Stimulated activated CD8-positive, alpha-beta memory T cell treated with anti-CD3 and anti-CD28 coated beads, Interleukin-7, amount 100 ng/mL, for 24 hours (primary cell): ENCODE measurements at places on chromosomes 5 and 9.

DNA sequence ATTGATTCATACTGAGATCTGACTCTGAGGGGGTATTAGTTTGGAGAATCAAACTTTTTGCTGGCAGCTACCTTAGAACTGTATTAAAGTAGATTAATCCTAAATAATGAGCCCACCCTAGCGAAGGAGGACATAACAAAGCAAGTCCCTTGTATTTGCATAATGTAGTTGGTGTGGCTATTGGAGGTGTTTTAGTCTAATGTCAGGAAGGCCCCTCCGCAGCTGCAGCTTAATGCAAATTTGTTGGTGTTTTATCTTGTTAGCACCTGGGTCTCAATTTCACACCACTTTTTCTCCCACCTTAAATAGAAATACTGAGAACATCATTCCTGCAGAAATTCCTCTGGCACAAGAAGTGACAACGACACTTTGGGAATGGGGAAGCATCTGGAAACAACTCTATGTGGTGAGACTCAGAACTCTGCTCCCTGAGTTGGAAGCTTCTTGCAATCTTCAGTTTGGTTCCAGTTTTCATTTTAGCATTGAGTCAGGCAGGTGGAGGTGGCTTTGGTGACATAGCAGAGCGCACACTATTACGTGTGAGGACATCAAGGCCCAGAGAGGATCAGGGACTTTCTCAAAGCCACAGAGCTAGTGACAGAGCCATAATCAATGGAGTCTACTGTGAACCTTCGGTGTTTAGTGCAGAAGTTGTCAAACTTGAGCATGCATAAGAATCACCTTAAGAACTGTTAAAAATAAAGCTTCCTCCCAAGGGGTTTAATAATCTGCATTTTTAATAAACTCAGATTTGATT is 33.9 kb downstream of the DOCK2 start:
- no peak for DNase-seq

DNA sequence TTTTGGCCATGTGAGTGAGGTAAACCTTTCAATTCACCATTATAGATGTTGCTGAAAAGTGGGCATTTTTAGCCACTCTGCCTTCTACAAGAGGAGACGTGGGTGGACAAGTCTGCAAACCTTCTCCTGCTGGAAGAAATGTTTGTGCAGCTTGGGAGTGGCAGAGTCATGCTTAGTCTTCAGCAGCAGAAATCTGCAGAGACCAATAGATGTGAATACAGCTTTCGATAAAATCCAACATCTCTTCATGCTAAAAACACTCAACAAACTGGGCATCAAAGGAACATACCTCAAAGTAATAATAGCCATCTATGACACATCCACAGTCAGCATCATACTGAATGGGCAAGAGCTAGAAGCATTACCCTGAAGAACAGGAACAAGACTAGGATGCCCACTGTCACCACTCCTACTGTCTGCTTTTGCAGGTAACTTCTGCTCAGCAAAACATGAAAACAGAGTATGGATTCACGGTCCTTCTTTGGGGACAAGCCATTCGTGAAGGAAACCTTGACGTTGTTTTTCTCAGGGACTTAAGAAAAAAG is 91.3 kb downstream of the RALGPS1 start:
- DNase-seq, result no peak

DNA sequence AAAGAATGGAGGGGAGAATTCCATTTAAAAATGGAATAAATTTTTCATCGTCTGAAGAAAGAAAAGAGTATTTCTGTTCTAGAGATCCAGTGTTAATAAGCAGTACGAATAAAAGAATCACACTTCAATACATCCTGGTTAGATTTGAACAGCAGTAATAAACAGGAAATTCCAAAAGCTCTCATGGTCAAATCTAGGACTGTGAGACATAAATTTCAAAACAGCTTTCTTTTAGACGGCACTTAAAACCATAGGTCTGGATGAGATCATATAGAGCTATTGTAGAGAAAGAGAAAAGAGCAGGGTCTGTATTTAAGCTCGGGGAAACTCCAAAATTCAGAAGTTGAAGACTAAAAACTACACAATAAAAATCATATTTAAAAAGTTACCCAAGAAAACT is 1006.9 kb upstream of the CTNND2 start:
- no peak for DNase-seq

- no peak for DNase-seq
Measured at GRCh38 chr5:55450050-55450765, 84.6 kb downstream of the PLPP1 start.

DNA sequence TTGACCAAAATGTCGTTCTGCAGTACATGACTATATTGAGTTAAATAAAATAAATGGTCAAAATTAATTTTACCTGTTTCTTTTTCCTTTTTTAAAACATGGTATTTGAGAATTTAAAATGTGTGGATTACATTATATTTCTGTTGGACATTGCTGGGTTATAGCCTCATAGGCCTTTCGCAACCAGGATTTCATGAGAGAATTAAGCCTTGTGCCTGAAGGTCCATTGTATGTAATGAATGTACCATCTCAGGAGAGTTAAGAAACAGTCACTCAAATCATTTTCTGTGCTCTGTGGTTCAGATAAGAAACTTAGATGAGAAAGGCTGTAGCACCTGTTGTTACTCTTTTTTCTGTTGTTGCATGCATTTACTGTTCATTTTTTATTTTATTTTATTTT is 103.5 kb downstream of the ANGPTL2 start:
- DNase-seq, result no peak

GRCh38 chr5:125461641-125462072 is 715.2 kb upstream of the ZNF608 start:
- no peak for DNase-seq

GRCh38 chr9:97527626-97528528 is 26.4 kb downstream of the TMOD1 start:
- no peak for DNase-seq

DNA sequence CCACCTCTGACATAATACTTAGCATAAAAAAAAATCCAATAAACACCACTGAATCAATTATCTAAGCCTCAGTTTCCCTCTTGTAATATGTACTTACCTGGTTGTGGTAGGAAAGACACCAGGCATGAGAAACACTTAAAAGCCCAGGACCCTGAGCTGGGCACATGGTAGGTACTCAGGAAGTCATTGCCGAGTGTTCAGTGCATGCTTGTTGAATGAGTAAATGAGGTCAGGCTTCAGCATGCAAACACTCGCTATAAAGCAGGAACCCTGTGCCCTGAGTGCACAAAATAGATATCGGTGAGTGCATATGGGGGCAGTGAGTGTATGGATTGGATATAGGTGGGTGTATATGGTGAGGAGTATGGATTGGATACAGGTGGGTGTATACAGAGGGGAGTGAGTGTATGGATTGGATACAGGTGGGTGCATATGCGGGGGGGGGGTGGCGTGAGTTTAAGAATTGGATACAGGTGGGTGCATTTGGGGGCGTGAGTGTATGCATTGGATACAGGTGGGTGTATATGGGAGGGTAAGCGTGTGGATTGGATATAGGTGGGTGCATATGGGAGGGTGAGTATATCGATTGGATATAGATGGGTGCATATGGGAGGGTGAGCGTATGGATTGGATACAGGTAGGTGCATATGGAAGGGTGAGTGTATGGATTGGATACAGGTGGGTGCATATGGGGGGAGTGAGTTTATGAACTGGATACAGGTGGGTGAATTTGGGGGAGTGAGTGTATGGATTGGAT is 194.3 kb upstream of the MSX2 start:
- DNase-seq, result no peak
